Right forelimb (tissue), 1 donor: ENCODE measurements at places on chromosomes 2 and 18.

DNA sequence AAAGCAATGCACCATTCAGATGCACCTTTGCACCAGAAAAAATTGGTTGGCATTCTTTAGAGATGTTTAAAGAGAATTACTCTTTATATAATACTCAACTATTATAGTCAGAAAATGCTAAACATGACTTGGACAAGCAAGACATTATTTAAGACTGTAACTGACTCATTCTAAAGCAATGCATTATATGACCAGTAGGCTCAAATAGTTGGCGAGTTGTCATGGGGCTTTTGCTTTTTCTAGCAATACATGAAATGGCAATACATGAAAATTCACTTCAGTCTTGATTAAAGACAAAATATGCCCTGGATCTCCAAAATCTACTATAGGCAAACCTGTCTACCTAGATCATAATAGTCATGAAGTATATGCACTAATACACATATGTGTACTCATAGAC, 216.9 kb upstream of the VWC2L start:
- no peak for DNase-seq

DNA sequence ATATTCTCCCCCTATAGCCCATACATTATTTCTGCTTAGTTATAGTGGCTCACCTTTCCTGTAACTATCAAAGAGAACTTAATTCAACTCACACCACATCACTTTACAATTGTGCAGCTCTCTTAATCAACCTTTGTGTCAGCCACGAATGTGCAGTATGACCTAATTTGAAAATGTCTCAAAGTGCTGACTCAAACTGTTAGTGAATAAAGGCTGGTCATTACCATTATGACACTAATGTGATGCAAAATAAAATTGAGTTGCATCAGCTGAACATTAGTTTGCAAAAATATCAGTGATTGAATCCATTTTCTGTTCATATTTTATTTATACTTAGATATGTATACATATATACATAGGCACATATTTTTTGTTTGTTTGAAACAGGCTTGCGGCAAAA, 251.8 kb downstream of the MEIS1 start:
- DNase-seq: no peak

DNA sequence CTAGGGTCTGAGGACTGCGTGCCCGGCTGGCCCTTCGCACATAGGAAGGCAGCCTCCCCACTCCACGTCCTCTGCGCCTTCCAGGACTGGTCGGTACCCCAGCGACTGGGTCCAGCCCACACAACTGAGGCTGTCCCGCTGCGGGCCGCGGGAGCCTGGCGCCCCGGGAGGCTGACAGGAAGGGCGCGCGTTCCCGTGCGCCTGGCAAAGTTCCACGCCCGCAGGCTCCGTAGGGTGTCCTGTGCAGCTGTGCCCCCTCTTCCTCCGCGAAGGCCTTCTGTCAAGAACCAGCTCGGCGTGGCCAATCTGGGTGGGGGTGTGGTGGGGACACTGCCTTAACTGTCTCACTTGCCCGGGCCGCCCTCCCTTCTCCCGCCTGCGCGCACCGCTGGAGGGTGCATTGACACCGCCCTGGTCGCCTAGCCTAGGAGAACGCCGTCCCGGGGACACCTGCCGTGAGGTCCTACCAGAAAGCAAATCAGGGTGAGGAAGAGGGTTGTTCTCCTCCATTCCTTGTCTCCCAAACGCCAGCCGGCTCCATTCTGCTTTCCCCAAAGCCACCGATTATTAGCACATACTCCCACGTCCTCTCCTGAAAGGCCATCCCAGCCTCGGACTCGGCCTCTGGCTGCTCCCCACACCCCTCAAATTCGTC, 618 bp upstream of the LYPD1 start:
- DNase-seq: peak; percentile 57

GRCh38 chr18:7633171-7633570, 66.1 kb downstream of the PTPRM start:
- DNase-seq: no peak

- no peak for DNase-seq
Observed at GRCh38 chr2:148642891-148643416, 1.6 kb upstream of the EPC2 start.

- DNase-seq: no peak
Observed at GRCh38 chr2:99255491-99256318, at the start of gene LYG2. LYG2 (minus strand) TSS chr2:99255666; CDS start chr2:99254260, 1,406 bp downstream.

GRCh38 chr18:37166491-37166890, 337.6 kb downstream of the KIAA1328 start:
- no peak for DNase-seq

GRCh38 chr2:240247241-240247867, 106.9 kb upstream of the OTOS start:
- DNase-seq: peak; percentile 36

GRCh38 chr2:120660056-120660694, 75.5 kb upstream of the GLI2 start:
- DNase-seq: no peak

- no peak for DNase-seq
Observed at GRCh38 chr2:196290136-196290535, 118.8 kb upstream of the STK17B start.

DNA sequence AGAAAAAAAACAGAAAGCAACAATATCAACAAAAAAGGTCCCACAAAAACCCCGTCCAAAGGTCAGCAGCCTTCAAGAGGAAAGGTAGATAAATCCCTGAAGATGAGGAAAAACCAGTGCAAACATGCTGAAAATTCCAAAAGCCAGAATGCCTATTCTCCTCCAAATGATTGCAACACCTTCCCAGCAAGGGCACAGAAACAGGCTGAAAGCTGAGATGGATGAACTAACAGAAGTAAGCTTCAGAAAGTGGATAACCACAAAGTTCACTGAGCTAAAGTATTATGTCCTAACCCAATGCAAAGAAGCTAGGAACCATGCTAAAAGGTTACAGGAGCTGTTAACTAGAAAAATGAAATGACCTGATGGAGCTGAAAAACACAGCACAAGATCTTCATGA, 226.4 kb upstream of the DSEL start:
- DNase-seq: no peak

- no peak for DNase-seq
Observed at GRCh38 chr2:28544922-28545589, 49.2 kb downstream of the PLB1 start.

GRCh38 chr2:71530211-71530610, 76.8 kb downstream of the DYSF start:
- DNase-seq: no peak

DNA sequence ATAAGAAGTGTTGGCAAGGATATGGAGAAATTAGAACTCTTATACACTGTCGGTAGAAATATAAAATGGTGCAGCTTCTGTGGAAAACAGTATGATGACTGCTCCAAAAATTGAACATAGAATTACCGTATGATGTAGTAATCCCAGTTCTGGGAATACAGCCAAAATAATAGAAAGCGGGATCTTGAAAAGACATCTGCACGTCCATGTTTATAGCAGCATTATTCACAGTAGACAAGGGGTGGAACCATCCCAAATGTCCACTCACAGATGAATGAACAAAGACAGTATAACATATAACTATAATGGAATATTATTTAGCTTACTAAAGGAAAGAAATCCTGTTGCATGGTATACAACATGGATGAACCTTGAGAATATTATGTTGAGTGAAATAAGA, 257.7 kb downstream of the TDRD15 start:
- DNase-seq: no peak

DNA sequence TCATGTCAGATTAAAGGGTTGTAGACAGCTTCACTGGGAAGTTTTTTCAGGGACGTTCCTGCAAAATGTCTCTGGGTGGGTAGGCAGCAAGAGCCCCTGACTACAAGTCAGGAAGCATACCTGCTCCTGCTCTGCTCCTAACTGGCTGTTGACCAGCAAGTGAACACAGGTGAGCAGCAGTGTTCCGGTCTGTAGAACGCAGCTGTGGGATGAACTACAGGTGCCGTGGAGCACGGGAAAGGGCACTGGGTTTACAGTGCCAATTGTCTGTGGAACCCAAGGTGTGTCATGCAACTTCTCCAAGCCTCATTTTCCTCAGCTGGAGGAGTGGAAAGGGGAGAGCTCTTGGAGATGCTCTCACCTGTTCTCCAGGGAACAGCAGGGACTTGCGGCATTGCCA, 6.6 kb downstream of the ASB18 start:
- no peak for DNase-seq

DNA sequence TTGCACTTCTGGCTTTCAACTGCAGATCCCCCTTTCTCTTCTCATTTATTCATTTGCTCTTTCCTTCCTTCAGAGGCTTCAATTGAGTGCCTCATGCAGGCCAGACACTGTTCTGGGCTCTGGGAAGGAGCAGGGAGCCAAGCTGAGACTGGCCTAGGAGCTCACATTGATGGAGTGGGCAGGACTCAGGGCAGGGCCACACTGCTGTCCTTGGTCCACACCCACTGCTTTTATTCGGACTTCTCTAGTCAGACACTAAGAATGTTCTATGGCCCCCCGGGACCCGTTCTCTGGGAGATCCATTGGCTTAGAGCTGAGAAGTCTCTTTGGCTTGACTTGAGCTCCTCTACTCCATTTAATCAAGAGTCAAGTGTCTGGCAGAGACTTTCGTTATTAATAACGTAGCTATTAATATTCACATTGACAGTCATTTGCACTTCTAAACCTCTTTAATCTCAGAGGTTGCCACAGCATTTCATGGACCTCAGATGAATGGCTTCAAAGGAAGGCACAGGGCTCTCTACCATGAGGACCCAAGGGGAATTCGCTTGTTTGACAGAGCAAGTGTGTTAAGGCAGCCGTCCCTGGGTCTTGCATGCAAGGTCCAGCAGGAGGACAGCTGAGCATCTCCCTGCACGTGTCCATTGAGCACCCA, 20.1 kb downstream of the SH3RF3 start:
- no peak for DNase-seq

GRCh38 chr2:223122781-223123180, 70.8 kb downstream of the KCNE4 start:
- DNase-seq: no peak

DNA sequence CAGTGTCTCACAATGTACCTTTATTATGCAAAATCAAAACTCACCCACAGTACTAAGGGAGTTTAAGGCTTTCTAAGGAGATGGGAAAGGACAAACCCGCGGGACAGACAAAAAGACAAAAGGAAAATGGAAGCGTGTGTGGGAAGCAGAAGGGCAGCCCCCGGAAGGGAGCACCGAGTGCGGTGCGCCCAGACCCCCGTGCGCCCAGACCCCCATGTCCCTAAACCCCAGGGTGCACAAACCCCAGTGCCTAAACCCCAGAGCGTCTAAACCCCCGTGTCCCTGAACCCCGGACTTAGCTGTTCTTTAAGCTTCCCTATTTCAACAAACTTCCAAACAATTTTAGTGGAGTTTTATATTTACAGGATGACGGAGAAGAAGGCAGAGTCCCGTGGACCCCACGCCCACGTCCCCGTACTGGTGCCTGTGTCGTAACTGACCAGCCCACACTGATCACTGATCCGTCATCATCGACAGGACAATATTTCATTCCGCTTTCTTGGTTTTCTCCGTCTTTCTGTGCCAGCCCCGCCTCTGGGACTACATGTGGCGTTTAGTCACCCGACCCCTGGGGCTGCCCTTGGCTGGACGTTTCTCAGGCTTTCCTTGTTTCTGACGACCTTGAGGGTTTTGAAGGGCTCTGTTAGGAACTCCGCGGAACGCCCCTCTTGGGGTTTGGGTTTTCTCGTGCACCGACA, 76.9 kb downstream of the RTP5 start:
- no peak for DNase-seq

GRCh38 chr2:99827296-99827999, 314.9 kb downstream of the AFF3 start:
- no peak for DNase-seq

DNA sequence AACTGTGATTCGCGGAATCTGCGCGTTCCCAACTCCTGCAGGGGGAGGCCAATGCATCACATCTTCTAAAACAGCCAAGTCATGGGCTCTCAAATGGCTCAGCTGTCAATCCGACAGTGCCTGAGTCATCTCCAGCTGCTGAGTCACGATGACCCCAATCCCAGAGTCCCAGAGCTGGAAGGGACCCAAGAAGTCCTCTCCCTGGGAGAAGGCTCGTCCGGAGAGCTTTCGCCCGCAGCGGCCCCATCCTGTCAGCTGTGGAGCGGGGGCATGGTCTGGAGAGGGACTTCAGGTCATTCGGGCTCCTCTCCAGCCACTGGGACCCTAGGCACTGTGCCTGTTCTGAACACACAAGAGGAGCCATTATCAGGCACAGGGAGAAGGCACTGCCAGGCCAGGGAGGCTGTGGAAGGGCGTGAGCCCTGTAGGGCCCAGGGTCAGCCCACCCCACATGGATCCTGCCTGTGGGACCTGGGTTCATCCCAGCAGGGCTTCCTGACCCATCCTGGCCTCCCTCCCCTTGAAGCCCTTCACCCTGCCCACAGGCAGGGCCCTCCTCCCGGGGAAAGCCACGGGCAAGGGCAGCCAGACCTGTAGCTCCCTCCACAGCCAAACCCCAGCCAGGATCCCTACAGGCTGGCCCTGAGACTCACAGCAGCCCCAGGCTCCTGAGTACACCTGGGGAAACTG, 47.6 kb upstream of the GPC1 start:
- peak; percentile 40 for DNase-seq

DNA sequence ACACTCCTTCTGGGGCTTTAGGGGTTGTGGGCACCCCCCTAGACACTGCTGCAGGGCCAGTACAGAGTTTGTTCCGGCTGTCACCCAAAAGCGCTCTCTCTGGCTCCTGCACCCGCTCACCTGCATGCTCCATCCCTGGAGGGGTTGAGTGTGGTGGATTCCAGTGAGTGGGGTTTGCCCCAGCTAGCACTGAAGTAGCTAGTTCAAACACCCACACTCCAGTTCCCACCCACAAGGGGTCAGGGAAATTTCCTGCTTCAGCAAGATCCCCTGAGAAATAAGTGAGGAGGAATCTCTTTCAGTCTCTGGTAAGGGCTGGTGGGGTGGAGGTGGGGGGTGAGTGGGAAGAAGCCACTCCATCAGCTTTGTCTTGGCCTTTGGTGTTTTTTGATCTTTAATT, 73.6 kb downstream of the TMEM17 start:
- DNase-seq: no peak

DNA sequence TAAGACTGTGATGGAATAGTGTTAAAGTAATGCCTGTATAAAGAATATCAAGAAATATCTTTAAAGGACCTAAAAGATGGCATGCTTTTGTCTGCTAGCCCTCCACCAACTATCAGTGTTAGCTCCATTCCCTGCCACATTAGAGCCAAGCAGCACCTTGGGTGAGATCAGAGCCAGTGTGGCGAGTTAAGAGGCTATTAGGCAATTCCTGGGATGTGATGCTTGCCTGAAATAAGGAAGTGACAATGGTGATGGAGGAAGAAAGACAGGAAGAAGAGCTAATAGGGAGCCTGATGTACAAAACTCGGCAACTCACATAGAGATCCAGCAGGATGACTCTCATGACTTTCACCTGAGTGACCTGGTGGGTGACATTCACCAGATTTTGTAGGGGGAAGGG, 143.5 kb downstream of the ZEB2 start:
- DNase-seq: no peak

- no peak for DNase-seq
Observed at GRCh38 chr2:75389271-75389670, 171.5 kb downstream of the EVA1A start.

GRCh38 chr18:3660739-3661515, 211.0 kb downstream of the TGIF1 start:
- DNase-seq: no peak

GRCh38 chr2:11656671-11657101, 13.3 kb downstream of the NTSR2 start:
- no peak for DNase-seq

- no peak for DNase-seq
Observed at GRCh38 chr2:209236377-209236776, 187.5 kb upstream of the MAP2 start.
